GM13976 (cell line): ENCODE measurements at places on chromosomes 3 and 15.

- DNase-seq, result no peak
Observed at GRCh38 chr15:64582202-64582601, 121.8 kb downstream of the ZNF609 start.

DNA sequence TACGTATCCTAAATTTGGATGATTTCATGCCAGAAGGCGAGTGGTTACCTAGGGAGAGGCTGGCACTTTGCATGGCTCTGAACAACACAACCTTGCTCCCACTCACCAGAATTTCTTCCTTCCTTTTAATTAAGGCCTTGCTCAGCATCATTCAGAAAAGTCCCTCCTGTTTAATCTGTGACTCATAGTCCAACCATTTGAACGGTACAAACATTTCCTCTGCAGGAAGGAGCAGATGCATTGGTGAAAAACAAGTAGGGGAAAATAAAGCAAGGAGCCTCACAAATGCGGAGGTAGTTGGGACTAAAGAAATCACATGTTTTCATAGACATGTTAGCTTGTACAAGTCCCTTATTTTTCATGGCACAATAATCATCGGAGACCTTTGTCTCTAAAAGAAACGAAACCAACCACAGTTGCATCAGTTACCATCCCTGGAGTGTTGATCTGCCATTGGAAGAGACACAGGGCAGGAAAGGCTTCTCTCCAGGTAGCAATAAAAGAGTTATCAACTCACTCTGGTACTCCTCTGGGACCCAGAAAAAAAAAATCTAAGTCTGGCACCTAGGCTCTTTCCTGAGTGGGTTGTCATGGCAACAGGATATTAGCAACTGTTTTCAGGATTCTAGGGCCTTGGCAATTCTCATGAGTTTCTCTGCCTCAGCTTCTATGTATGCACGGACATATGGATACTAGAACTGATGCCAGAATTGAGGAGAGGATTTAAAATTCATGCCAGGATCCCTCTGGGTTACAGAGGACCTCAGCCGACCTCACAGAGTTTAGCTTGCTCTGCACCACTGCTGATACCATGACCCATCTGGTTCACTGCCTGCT is 255.4 kb upstream of the ARPP21 start:
- no peak for DNase-seq

- DNase-seq, result no peak
Observed at GRCh38 chr3:79847928-79848327, 80.1 kb upstream of the ROBO1 start.

- DNase-seq, result no peak
Observed at GRCh38 chr3:190366133-190366532, 21.8 kb upstream of the CLDN16 start.

GRCh38 chr3:167406876-167407492 is 26.9 kb upstream of the ZBBX start:
- DNase-seq, result no peak

GRCh38 chr3:25856902-25857518 is 67.1 kb downstream of the OXSM start:
- peak; percentile 65 for DNase-seq

- no peak for DNase-seq
Observed at GRCh38 chr3:193563426-193563825, 8.7 kb upstream of the ATP13A4 start.

DNA sequence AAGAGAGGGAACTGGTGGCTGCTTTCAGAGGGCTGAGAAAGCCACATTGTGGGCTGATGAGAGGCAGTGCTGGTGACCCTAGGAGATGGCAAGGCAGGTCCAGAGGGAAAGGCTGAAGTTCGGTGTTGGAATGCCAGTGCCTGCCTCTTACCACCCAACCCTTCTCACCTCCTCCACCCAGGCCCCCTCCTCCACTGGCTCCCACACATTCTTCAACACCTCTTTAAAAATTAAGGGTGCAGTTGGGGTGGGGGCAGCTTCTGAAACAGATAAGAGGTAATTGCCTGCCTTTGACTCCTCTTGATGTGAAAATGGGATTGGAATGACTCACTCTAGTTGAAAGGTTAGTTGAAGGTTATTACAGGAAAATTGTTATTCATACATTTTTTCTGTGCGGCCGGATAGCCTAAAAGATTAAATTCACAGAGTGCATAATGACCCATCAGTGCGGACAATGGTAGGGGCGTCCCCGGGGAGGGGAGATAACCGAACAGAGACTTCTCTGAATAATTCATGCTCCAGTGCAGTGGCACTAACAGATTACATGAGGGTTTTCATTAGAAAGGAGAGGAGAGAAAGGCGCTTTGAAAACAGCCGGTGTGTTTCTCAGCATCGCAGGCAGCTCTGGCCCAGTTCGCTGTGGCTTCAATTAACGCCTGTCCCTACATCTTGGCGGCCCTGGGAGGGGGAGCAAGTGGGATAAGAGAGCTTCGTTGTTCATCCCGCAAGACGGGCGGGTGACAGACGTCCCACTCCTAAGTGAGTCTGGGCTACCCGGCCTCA is 212.4 kb downstream of the TLE3 start:
- DNase-seq, result no peak

DNA sequence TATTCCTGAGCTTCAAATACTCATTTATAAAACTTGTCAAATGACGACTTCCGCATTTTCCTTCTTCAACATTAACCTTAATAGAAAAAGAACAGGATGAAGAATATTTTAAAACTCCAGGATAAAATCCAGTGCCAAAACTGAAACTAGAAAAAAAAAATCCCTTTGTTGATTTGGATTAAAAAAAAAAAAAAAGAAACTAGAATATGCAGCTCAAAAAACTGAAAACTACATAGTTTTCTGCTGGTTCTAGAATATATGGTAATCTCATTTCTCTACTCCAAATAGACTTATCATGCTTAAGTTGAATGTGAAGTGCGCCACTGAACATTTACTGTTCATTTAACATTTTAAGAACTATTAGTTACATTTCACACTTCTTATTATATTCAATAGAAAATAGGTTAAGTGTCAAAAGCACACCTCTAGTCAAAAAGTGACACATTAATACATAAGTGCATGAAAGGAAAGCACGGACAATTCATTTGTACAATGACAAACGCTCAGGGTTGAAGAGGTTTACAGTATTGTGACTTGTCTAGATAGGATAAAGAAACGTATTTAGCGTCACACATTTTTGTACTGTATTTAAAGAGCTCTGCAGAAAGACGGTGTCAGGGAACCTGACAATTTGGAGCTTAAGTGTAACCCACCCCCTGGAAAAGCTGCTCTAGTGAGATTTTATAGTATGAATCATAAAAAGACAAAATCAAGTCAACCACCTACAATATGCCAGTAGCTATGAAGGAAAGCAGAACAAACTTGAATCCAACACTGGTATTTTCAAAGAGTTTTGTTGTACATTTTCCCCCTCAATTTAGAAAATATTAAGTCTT is 5.8 kb downstream of the TRA2B start:
- no peak for DNase-seq

- no peak for DNase-seq
Observed at GRCh38 chr3:27385504-27385903, 16.3 kb upstream of the NEK10 start.

DNA sequence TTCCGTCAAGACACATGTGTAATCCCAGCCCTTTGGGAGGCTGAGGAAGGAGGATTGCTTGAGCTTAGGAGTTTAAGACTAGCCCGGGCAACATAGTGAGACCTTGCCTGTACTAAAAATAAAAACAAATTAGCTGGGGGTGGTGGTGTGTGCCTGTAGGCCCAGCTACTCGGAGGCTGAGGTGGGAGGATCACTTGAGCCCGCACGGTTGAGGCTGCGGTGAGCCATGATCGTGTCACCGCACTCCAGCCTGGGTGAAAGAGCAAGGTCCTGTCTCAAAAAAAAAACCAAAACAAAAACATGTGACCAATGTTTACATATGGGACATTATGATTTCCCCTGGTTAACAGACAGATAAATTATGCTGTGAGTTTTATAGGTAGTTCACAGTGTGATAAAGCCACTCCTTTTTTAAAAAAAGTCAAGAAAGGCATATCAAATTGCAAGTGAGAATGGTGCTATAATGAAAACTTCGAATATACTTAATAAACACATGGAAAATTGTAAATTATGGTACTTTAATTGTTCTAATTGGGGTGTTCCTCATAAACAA is 9.2 kb downstream of the BBX start:
- no peak for DNase-seq

- DNase-seq, result no peak
Observed at GRCh38 chr3:37935756-37936666, 54.6 kb upstream of the VILL start.

- peak; percentile 58 for DNase-seq
Observed at GRCh38 chr3:108124337-108125152, 33.7 kb upstream of the CD47 start.

DNA sequence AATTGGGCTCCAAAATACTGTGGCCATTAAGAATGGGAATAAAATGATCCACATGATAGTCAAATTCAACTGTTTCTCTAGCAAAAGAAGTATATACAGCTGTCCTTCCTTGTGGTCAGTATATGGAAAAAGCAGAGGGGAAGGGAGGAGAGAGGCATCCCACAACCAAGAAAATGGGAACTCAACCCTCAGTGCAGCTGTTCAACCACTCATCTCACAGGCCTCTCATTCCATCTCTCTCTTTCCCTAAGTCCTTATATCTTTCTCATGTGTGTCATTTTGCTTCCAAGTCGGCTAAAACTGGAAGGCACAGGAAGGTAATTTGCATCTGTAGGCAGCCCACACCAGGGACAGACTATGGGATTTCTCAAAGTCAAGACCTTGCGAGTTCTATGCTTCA is 27.5 kb downstream of the AVEN start:
- no peak for DNase-seq

- peak; percentile 57 for DNase-seq
Observed at GRCh38 chr15:80034629-80035028, 24.8 kb upstream of the ZFAND6 start.

GRCh38 chr3:10635446-10636076 is 130.2 kb upstream of the ATP2B2 start:
- no peak for DNase-seq

DNA sequence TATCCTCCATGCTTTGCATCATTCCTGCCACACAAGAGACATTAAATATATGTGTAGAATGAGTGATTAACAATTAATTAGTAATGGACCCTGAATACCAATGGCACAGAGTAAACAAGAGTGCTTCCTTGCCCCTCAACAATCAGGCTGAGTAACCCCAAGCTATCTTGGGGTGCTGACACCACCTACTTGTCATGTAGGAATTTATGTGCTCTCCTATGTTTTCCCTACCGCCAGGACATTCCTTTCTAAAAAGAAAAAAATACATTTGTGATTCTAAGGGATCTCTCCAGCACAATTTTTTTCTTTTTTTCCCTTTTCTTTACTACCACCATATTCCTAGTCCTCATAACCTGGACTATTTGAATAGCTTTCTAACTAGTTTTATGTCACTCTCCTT is 449.1 kb downstream of the MFSD1 start:
- no peak for DNase-seq

DNA sequence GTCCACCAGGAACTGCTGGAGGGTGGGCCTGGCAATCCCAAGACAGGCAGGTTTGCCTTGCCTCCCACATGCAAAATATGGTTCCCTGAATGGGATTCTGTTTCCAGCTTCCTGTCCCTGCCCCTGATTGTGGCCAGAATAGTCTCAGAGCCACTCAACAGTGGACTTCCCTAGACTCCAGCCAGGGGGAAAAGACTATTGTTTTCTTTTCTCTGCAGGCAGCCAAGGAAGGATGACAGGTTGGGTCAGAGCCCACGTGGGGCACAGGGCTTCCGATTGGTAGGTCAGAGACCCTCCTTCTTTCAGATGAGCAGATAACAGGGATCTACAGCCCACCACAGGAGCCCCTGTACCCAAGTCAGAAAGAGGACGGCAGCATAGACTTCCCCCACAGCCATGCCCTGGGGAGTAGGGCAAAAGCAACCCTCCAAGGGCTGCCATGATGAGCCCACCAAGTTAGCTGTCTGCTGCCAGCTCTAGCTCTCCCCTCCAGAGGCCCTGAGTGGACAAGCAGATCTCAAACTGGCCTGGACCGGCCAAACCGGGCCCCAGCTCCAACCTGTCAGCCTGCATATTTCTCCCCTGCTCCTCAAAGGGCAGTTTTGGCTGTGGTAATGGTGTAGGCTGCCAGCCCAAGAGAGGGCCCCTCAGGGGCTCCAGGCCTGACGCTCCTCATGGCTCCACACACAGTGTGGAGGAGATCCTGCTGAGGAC is 6.4 kb downstream of the TLR9 start:
- DNase-seq, result no peak

DNA sequence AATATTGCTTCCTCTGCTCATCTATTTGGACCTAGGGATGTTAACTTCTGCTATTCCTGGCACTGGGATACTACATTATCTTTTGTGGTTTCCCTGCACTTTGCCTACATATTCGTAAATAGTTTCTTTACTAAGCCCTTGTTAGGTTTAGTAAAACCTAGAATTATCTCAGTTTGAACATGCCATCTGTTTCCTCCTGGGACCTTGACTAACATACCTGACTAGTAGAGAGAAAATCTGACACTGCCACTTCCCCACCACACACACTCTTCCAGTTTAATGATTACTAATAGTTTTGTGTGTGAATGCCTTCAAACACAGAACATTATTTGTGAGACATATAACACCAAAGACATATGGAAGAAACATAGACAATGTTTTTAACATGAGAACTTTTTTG is 28.2 kb upstream of the SOX2 start:
- no peak for DNase-seq

DNA sequence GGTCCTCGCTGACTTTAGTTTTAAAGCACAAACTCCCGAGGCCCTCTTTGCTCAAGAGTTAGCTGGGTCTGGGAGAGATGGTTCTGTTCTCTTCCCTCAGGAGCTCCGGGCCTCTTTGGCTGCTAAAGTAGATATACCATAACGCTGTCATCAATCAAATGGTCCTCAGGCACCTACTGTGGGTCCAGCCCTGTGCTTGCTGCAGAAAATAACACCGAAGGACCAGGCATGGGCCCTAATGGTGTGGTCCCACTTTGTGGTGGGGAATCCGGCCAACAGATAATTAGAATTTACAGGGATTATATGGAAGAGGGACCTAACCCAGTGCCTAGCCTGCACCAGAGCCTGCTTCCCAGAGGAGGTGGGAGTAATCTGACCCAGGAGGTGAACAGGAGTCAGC is 347.4 kb downstream of the LRTM1 start:
- no peak for DNase-seq

DNA sequence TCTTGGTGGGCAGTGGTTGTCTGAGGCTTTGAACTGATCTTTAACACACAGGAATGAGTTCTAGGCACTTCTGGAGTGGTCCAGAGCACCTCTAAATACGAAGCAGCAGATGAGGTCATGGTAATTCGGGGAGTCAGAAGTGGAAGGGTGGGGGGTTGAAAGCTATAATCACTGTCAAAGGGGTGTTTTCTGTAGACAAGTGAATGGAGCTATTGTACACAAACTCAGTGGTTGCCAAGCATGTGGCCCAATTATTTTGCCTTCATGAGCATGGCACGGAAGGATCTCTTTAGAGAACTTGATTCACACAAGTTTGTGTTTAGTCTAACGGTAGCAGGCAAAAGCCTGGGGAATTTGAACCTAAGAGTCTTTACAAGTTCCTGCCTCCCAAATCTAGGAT is 6.3 kb downstream of the FRMD5 start:
- no peak for DNase-seq

GRCh38 chr15:42695527-42696071 is 41.3 kb downstream of the CDAN1 start:
- DNase-seq, result no peak
